RPMI8226 (cell line): ENCODE measurements at places on chromosomes 2 and 18.

DNA sequence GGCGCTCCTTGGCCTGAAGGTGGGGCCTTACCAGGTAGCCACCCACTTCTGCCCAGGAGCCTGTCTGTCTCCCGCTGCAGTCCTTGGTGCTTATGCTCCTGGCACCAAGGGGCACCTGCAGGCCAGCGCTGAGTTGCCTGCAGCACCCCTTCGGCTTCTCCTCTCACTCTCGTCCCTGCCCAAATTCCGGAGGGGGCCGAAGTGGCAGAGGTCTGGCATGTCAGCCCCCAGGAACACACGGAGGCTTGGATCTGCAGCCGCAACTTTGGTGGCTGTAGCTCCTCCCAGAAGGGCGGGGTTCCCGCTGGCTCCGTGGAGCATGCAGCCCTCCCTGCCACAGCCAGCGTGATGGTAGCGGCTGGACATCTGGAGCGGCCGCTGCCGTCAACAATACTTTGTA, 37.7 kb upstream of the ZNF804A start:
- no peak for DNase-seq

DNA sequence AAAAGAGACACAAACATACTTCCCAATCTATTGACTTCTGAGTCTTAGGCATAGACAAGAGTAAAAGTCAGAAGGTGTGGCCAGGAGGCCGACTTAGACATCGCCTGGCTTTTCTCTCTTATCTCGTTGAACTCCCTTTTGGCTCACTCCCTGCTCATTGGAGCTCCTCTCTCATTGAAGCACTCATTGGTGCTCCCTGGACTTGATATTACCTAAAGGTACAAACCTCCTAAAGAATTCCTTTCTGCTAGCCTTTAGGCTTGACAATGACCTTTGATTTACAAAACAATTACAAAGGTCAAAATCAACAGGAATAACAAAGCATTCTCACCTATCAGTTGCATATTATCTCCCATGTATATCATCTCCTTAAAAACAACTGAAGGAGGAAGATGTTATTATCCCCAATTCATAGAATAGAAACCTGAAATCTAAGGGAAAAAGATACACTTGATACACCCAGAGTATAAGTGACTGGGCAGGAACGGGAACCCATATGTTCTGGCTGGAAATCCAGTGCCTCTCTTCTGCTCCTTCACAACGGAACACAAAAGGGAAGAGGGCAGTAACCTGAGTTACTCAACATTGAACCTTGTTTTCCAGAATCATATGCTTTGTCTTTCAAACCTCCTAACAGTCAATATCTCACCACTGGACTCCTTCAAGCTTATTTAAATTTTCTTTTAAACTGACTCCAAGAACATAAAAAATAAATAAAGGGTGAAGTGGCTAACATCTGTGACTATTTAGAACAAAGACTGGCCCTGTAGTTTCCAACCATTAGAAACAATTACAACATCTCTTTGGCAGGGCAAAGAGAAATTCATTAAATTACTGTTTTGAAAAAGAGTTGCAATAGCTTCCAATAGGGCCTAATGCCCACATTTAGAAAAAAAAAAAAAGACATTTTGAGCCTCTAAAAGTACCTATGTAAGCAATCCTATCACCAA, 1247.9 kb downstream of the LRP1B start:
- DNase-seq, result no peak

- DNase-seq, result no peak
Observed at GRCh38 chr2:223696719-223697118, 94.6 kb upstream of the SCG2 start.

DNA sequence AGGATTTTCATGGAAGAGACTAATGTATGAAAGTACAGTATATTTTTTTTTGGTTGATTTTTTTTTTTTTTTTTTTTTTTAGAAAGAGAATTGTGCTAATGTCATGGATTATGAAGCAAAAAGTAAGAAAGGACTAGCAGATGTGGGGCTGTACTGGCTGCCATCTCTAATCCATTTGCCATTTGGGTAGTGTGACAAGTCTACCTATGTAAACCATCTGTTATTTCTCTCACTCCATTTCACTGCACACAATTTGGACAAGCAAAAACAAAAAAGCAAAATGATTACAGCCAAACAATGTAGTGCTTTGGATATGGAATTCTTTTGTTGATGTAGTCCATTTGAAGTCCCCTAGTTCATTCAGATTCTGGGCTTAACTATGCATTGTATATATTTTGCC, 1355.4 kb downstream of the LRP1B start:
- DNase-seq, result no peak

DNA sequence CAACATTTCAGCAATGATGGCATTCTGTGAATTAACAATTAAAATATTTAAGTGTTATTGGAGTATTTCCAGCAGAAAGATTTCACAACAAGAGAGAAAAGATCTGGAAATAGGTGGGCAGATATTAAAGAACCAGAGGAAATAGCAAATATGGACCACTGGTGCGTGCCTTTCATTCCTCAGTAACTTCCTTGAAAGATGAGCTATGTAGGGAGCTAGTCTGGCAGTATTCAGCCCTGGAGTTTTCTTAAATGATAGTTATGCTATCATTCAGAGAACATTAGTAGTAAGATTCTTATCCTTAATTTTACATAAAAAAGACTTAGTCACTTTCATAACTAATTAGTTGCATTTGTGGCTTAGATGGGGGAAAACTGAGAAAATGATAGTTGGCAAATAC, 41.5 kb downstream of the TANC1 start:
- no peak for DNase-seq

GRCh38 chr2:127045792-127046501, 61.0 kb downstream of the BIN1 start:
- no peak for DNase-seq

GRCh38 chr2:172103471-172104272, 972 bp upstream of the DLX2 start:
- peak; percentile 82 for DNase-seq

DNA sequence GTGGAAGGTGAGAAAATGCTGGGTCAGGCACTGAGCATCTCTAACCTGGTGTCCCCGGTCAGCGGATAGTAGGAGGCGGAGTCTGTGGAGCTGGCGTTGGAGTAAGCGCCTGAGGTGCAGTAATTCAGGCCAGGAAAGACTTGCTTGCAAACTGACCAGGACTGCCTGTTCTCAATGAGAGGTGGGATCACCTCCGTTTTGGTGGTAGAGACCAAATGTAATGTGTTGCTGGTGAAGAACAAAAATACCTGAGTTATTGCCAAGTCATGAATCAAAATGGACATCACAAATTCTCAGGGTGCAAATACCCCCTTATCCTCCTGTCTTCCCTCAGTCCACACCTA, 24.2 kb downstream of the APOB start:
- DNase-seq, result no peak

DNA sequence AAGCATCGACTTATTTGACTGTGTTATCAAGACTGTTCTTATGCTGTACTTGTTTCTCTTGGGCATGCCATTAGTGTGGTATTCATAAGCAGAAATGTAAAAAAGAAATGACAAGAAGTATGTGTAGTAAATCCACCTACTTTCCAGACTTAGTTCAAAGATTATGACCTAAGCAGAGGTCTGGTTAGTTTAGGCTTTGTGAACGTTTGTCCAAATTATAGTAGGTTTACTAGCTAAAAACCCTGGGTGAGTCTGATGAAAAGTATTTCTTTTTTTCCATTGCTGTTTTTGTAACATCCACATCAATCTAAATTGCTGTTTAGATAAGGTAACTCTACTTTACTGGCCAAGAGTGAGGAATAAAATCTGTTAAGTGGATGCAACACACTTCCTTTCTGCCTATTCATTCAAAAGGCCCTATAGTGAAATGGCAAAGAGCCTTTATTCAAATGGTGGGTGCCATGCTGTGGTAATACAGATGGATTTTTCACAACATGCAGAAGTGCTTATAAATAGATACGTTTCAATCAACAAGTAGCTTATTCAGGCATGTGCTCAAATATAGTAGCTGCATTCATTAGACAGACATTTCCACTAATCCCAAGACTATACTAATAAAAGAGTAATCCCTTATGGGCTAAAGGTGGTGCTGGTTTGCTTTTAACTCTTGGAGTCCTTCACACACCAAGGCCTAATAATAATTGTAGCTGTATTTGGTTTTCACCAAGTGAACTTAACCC, 122.5 kb upstream of the LTBP1 start:
- no peak for DNase-seq

DNA sequence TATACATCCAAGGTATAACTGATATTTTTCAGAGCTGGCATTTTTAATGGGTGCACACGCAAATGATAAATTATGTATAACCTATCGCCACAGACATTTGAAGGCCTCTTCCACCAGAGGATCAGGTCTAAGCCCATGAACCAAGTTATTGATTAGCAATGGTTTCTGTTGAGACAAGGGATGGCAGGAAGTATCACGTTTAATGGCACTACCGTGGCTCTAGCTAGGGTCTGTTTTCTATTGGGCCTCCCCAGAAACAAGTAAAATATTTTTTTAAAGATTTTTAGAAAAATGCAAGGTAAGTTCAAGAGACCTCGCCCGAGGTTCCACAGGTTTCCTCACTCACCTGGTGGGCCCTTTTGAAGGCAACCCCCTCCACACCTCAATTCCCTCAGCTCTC, 667 bp downstream of the GFPT1 start:
- peak; percentile 7 for DNase-seq

- no peak for DNase-seq
Observed at GRCh38 chr2:222043897-222044296, 254.9 kb downstream of the PAX3 start.

GRCh38 chr2:2456721-2457120, 125.6 kb upstream of the MYT1L start:
- DNase-seq, result no peak

DNA sequence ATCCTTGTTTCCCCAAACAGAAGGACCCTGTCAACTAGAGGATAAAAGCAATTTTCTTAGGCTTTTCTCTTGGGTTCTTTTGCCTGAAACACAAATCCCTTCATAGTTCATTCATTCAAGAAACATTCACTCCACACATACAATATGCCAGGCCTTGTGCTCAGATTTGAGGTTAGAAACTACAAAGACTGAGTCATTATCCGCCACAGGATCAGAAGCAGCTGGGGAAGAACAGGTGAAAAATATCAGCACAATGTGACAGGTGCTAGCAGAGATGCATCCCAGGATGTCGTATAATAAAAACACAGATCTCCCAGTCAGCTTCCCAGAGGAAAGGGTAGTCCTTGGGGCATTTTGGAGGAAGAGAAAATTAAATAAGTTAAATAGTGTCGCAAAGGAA, 172.4 kb downstream of the LRATD1 start:
- DNase-seq, result no peak

DNA sequence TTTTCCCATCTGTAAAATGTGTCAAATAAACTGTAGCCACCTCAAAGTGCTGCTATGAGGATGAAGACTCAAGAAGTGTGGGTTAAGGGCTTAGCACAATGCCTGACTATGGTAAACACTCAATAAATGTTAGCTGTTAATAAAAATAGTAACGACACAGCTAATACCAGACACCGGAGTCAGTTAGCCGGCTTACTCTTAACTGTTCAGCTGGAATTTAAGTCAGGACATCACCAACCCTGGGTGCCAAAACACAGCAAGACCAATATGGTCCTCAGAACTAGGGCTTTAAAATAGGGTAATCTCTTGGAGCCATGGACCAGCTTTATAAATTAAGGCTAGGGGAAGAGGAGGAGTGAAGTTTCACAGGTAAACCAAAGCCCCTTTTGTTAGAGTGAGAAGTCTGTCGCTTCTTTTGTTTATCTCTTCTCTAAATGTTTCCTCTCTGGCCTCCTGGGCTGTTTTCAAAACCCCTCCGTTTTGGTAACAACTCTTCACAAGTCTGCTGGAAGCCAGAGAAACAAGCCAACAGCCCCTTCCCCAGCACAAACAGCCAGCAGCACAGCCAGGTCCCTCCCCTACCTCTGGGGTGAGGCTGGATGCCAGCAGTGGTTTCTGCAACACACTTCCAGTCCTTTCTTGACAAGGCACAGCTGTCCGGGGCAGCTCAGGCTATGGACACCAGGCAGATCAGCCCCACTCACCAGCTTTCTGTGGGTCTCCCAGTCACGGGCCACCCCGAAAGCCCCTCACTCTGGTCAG, 13.8 kb upstream of the FZD7 start:
- no peak for DNase-seq

GRCh38 chr2:27370816-27371620, 602 bp downstream of the SNX17 start:
- peak; percentile 57 for DNase-seq

- peak; percentile 91 for DNase-seq
Observed at GRCh38 chr2:178450524-178450773, 526 bp downstream of the PRKRA start.

DNA sequence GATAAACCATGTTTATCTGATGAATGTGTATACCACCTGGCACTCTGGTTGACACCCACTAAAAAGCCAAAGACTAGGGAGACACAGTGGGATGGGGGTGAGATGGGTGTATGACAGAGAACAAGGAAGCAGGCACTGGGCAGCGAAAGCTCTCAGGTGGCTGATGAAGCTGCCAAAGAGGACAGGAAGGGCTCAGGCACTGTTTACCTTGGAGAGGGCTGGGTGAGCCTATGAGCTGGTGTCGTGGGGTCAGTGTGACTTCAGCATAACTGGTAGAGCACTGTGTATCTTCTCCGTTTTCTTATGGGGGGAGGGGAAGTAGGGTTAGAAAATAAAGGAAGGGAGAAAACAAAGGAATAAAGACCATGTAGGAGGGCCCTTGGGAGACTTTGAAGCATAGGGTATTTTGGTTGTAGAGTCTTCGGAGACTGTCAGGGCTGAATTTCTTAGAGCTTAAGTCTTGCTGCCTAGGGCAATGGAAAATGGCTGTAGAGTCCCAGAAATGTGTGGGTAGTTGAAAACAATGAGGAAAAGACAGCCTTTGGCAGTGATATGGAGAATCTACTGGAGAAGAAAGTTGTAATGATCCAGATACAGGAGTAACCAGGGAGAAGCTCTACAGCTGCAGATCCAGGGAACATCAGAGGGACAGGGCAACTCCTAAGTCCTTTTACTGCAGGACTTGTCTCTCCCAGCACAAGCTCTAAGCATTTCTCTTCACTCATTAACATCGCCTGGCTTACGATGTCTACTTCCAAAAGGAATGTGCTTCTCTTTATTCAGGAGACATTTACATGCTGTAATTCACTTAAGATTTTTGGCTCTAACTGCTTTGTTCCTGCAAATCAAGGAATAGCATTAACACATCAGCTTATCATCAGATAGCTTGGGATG, 120.0 kb downstream of the AQP4 start:
- no peak for DNase-seq

DNA sequence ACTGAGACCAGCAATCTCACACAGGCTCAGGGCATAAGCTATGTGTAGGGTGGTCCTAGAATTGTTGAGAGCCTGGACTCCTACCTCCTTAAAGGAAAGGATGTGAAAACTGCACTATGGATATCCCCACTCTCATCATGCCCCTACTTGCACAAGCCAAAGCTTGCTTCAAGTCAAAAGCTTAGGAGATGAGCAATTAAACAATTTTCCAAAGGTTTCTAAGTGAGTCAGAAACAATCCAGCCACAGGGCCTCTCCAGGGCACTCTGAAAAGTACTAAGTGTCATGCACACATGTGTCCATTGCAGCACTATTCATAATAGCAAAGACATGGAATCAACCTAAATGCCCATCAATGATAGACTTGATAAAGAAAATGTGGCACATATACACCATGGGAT, 215.4 kb downstream of the AFF3 start:
- no peak for DNase-seq

DNA sequence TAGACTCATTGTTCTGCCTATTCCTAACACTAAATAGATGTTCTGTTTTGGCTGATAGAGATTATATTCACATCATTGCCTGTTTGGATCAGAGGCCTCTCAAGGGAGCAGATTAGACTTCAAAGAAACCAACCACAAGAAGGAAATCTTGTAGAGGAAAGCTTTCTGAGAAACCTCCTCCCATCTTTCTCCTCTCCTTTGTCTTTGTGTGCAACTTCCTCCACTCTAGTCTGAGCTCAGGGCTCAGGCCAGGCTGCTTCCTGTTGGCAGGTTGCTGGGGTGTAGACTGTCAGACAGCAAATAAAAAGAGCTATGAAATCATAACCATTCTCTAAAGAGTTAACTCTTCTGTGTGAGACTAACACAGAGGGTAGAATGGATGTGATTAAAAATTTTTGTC, 113.0 kb downstream of the TGFA start:
- DNase-seq, result no peak
